Sciatic nerve (tissue), 2 donors: ENCODE measurements at places on chromosomes 6 and 20. TPM values are rescaled to one million over a fixed set of nuclear protein-coding genes. Genes with fewer than 3 reads are reported as not detected.

- no peak for DNase-seq
These were observed 9.6 kb upstream of the NELFCD start for GRCh38 chr20:58971429-58971828.

- no peak for DNase-seq
These were observed 9.0 kb downstream of the ADA start for GRCh38 chr20:44642203-44643153.

- no peak for DNase-seq
These were observed 740.8 kb downstream of the PHF3 start for GRCh38 chr6:64376394-64376793.

- no peak for DNase-seq
These were observed 46.2 kb downstream of the PROKR2 start for GRCh38 chr20:5270603-5271002.

GRCh38 chr6:157690441-157691210 lies 132.4 kb upstream of the SNX9 start:
- DNase-seq = no peak

DNA sequence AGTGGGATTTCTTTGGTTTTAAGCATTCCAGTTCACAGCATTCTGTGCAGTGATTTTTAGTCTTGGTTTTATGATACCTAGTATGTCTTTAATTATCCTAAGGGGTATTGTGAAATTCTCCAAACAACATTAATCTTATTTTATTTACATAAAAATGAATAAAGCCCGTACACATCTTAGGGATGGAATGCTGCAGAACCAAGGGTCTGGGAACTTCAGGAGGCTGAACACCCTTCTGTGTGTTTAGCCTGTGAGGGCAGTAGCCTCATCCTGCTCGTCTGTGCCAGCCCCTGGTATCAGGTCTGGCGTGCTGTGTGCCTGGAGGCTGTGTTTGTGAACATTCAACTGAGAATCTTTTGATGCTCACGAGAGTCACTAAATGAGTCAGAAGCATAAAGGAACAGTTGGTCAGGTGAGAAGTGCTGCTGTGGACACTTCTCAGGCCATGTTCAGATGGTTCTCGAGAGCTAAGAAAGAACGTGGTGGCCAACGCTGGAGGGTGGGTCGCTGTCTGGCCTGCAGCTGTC lies 25.2 kb upstream of the C20orf204 start:
- no peak for DNase-seq

GRCh38 chr20:17593902-17594301 lies 24.0 kb downstream of the DSTN start:
- no peak for DNase-seq

DNA sequence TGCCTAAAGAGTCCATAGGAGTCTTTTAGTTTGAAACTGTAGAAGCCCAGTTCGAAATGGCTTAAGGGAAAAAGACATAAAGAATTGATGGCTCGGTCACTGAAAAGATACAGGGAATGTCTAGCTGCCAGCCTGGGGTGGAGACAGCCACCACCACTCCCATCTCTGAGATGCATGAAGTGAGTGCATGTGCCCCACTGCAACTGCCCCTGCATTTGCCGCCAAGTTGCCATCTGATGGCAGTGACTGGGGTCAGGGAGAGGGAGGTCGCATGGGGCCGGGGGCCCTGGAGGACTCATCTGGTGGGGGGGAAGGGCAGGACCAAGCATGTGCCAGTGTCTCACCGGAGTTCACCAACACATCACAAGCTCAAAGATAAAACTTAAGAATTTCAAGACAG lies 385.8 kb upstream of the SULF2 start:
- no peak for DNase-seq

- no peak for DNase-seq
These were observed 169.2 kb downstream of the ZFAND3 start for GRCh38 chr6:37988696-37989095.

DNA sequence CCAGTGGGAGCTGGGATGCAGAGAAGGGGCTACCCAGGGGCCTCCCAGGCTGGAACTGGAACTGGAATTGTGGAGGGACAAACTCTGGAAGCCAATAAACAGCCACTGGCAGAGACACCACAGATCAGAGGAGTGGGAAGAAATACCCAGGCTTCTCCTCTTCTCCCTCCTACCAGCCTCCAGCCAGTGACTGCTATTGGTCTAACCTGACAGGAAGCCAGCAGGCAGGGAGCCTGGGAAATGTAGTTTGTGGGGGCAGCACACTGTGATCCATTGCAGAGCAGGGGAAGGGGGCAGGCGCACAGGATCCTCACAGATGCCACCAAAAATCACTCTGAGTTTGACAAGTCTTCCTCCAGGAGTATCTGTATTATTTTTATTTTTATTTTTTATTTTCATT lies 12.1 kb upstream of the MLN start:
- no peak for DNase-seq

DNA sequence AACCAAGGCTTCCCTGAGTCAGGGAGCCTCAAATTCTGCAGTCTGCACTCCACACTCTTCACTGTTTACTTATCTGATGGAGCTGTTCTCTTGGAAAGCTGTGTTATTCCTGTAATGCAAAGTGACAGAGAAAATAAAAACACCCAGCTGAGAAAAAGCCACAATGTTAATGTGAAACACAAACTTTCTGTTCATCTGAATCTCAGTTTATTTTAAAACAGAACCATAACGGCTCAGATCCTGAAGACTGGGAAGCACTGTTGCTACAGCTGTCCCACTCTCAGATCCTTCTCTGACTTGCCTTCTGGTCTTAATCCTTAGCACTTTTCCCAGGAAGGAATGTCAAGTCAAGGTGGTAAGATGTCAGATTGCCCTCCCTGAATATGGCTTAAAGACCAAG lies 736.6 kb downstream of the DHX35 start:
- DNase-seq = no peak

GRCh38 chr20:46883892-46884291 lies 10.8 kb upstream of the EYA2 start:
- no peak for DNase-seq

DNA sequence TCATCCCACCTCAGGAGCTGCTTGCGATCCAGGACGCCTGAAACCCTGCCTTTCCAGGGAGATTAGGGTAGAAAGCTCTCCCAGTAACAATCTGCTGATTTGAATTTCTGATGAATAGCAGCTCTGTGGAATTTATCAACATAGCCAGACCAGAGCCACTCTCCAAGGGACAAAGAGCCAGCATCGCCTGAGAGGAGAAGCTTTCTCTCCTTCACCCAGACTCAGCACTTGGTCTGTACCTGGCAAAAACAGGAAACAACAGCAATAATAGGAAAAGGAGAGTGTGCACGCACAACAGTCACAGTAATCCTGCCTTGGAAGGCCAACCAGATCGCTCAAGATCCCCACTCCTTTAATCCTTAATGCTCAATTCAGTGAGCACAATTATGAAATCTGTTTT lies 22.3 kb upstream of the ROS1 start:
- DNase-seq = no peak

- DNase-seq = peak; percentile 37
These were observed 74.6 kb downstream of the NINL start for GRCh38 chr20:25510721-25511120.

GRCh38 chr6:47478233-47479139 lies 897 bp downstream of the CD2AP start:
- no peak for DNase-seq

- DNase-seq = no peak
These were observed 115.9 kb upstream of the BCLAF1 start for GRCh38 chr6:136405420-136406029.

- DNase-seq = no peak
These were observed 18.5 kb downstream of the CHMP4B start for GRCh38 chr20:33829636-33830035.

DNA sequence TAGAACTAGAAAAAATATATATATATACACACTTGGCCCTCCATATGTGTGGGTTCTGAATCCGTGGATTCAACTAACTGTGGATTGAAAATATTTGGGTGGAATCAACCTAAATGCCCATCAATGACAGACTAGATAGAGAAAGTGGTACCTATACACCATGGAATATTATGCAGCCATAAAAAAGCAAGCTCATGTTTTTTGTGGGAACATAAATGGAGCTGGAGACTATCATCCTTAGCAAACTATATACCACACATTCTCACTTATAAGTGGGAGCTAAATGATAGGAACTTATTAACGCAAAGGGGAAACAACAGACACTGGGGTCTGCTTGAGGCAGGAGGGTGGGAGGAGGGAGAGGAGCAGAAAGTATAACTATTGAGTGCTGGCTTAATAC lies 28.0 kb downstream of the OR2A4 start:
- DNase-seq = no peak

DNA sequence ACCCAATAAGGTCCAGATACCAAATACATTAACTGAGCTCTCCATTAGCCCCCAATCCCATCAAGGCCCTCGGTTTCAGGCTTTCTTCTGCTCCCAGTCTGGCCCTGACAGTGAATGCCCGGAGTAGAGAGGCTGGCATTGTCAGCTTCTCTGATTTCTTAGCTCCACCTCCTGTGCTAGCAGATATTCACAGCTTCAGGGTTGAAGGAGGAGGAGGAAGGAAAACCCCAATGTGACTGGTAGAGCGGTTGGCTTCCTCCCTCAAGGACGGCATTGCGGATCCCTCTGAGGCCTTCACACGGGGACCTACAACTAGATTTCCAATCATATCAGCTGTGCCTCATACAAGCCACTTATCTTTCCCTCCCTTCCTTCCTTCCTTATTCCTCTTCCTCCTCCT lies 164.1 kb upstream of the SYNDIG1 start:
- DNase-seq = no peak

GRCh38 chr20:14838663-14839628 lies 501.5 kb upstream of the FLRT3 start:
- DNase-seq = no peak

- no peak for DNase-seq
These were observed 67.7 kb upstream of the IRAK1BP1 start for GRCh38 chr6:78799682-78800081.

DNA sequence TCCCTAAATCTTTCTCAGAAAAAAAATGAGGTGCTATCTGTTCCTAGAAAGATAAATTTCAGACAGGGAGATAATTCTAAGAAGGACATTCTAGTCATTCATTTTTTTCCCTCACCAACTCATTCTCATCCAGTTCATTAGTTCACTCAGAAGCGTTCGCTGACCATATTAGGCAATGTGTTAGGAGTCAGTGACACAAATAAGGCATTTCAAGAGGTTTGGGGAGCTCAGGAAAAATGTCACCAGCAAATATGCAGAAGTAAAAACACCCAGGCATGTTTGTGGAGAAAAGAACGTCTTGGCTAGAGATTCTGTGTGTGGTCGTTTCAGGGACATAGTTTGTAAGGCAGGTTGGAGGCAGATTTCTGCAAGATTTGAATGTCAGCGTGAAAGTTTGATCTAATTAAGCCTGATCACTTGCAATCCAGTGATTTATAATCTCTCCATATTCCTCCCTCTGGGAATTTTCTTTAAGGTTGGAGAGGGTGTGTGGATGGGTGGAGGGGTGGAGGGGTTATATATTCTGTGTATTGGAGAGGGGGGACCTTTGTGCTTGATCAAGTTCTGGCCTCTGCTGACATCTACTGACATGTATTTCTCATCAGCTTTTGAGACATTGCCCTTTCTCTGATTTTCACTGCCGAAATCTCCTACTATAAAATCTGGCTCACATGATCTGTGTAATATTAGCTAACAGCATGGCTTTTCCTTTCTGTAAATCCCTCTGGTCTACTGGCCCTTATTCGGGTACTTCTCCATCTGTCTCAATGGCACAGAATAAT lies 3.6 kb downstream of the MYCT1 start:
- DNase-seq = no peak

- no peak for DNase-seq
These were observed 27.9 kb upstream of the RTF2 start for GRCh38 chr20:56440346-56441007.

DNA sequence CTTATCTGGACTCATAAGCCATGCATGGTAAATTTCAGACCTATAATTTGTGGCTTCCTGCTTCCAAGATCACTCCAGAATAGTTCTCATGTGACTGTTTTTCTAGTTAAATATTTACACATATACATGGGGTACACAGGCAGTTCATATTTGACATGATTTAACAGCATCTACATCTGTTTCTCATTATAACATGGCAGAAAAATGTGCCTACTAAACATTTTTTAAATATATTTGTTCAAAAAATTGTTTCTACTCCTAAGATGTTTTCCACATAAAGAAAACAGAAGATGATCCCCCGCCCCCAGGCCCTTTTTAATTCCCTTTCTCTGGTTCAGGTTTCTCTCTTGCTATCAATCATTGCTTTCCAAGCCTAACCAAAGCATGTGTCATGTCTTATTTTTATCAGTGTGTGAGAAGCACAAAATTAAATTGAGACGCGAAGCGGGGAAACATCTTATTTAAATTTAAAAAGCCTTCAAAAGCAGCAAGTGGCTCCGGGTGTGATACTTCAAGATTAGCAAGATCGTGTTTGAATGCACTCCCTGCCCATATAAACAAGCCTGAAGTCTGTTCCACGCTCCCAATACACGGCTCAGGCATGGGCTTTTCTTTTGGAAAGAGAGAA lies 37.3 kb downstream of the IPCEF1 start:
- DNase-seq = no peak

GRCh38 chr6:47381036-47381435 lies 71.3 kb upstream of the TNFRSF21 start:
- DNase-seq = no peak

- no peak for DNase-seq
These were observed 49.3 kb downstream of the ELOVL5 start for GRCh38 chr6:53299331-53300005.

- DNase-seq = no peak
These were observed 10.6 kb upstream of the CST7 start for GRCh38 chr20:24938498-24938897.

GRCh38 chr6:169738204-169738975 lies 13.0 kb downstream of the DYNLT2 start:
- DNase-seq = no peak

DHX16 gene
- 25.2 TPM for total RNA-seq

ZNF831 gene
- total RNA-seq = 0.36 TPM

HLA-DQA2 gene
- 10.2 TPM for total RNA-seq

PCSK2 gene
- total RNA-seq = 18.3 TPM

HLA-DMB gene
- total RNA-seq = 46.9 TPM

CRISP2 gene
- not detected for total RNA-seq

ACTL10 gene
- 0.71 TPM for total RNA-seq

CCN5 gene
- 147 TPM for total RNA-seq

SLC13A3 gene
- 21.0 TPM for total RNA-seq

FKBP1A gene
- total RNA-seq = 242 TPM

ISM1 gene
- 24.1 TPM for total RNA-seq
